LHCN-M2 (cell line): ENCODE measurements at places on chromosomes 3 and 15.

- no peak for DNase-seq
Observed at GRCh38 chr3:152403632-152404066, 134.9 kb downstream of the MBNL1 start.

- peak; percentile 59 for DNase-seq
Observed at GRCh38 chr3:38138349-38139190, at the start of gene MYD88. TSS of gene MYD88 (plus strand) at chr3:38138661. CDS start at chr3:38138701, 40 bp downstream.

GRCh38 chr15:101286471-101287114, 8.5 kb downstream of the SNRPA1 start:
- DNase-seq = no peak

DNA sequence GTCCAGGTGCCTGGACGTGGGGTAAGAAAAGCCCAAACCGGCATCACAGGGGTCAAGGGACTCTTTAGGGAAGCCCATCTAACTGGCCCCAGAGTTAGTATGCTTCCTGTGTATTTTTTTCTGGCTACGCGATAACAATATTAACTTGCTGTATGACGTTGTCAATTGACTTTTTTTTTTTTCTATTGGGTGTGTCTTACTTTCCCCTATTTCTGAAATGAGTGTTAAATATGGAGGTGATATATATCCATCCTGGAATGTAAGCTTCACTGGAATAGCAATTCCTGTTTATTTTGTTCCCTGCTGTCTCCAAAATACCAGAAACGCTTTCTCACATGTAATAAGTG, 598 bp upstream of the GMNC start:
- DNase-seq = peak; percentile 16

- DNase-seq = no peak
Observed at GRCh38 chr3:112925560-112925959, 49.3 kb downstream of the CD200R1 start.

GRCh38 chr3:138412821-138413551, 21.4 kb upstream of the ESYT3 start:
- peak; percentile 61 for DNase-seq

DNA sequence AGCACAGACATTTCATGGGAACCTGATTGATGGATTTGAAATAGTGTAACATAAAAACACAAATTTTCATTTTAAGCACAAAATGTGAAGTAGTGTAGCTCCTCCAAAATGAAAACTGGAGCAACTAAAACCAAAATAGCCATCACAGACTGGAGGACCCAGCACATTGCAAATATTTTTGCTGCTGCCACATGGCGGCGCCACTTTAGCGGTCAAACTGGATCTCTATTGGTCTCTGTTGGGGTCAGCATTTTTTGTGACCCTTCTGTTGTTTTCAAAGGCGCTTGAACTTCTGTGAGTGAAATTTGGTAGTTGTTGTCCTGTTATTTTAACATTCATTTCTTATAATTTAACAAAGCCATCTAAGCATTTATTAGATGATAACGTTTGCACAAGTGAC, 259.9 kb downstream of the IL20RB start:
- no peak for DNase-seq

DNA sequence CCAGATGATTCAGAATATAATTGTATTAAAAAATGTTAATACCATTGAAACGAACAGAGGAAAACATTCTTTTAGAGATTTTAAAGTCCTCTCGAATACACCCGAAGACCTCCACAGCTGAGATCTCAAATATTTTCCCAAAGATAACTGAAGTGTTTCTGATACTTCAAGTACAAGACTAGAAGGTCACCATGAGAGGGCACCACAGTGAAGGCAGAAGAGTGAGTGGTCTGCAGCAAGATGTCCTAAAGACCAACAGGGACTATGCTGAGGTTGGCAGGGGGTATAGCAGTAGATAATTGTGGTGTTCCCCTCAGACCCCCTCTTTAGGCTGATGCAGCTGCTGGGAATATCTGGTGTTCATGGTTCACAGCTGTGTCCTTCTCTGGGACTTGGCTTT, 156.5 kb downstream of the PDCD6IP start:
- peak; percentile 4 for DNase-seq
